ENCODE measurements at places on chromosomes 7 and 10.

DNA sequence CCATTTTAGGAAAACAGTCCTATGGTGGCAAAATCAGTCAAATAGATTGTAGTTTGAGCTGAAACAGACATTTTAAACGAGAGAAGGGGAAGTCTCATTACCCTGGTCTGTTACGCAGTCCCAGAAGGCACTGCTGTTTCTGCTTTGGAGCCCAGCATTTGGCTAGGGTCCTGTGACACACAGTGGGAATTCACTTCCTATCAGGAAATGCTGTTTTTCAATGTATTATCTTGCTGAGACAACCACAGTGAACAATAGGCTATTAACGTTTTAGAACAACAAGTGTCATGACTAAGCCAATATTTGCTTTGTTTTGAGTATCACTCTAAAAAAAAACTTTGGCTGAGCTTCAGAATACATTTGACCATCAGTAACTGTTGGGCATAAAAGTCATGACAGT is 74.1 kb downstream of the ADD3 start:
- DNase-seq = no peak

- no peak for DNase-seq
Observed at GRCh38 chr10:6513476-6513875, 66.6 kb downstream of the PRKCQ start.

DNA sequence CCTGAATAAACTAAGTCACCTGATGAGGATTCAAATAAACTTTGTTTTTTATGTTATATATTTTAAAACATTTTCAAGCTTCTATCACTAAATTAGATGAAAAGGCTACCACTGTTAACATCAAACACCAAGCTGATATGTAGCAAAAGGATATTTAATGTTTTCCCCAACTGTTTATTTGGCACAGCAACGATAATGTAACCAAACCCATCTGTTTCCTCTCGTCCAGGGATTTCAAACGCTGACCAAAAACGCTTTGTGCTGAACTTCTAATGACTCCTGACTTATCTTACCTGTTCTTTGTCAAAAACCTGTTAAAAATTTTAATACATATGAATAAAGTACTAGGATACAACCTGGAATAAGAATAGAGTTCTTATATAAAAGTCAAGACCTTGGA is 30.5 kb downstream of the DCLRE1A start:
- no peak for DNase-seq

GRCh38 chr7:128770233-128770632 is 5.4 kb downstream of the OPN1SW start:
- DNase-seq = no peak

DNA sequence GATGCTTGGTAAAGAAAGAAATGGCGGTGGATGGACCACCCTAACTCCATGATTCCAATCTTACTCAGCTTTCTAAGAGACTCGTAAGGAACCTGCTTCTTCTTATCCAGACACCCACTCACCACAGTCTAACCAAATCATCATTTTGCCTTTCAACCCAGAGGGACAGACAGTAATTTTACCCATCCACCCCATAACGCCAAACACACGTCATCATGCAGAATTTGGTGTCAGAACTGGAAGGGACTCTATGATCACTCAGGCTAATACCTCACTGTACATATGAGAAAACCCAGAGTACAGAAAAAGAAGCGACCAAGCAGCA is 388 bp downstream of the ECD start:
- no peak for DNase-seq

DNA sequence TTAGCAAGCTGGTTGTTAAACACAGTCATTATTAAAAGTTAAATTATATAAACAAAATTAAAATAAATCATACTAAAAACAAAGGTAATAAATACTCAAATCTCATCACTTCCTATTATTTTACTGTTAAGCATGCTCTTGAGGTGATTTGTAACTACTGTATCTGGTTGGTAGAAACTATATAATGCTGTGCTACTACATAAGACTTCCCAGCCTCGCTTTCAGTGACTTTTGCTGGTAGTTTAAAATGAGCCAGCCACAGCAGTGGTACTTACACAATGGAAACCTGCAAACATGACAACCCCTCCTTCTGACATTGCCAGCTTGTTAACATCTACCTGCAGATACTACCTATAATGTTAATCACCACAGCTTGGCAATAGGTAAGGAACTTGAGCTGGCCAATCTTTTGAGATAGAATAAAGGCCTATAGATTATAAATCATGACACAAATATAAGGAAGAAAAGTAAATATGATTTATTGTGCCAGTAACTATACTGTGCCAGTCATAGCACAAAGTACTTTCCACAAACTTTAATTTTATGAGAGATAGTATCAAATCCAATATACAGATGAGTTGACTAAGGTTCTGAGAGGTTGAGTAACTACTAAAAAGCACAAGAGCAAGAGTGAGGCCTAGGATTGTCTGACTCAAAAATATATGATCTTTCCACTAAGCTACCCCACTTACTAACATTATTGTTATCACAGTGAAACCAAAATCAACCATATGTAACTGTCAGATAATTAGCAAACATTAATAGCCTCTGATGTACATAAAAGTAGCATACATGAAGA is 181.1 kb upstream of the ASAH2 start:
- no peak for DNase-seq

GRCh38 chr10:78140066-78140630 is 106.5 kb downstream of the RPS24 start:
- no peak for DNase-seq

GRCh38 chr10:74994854-74995253 is 116.6 kb upstream of the SAMD8 start:
- no peak for DNase-seq

DNA sequence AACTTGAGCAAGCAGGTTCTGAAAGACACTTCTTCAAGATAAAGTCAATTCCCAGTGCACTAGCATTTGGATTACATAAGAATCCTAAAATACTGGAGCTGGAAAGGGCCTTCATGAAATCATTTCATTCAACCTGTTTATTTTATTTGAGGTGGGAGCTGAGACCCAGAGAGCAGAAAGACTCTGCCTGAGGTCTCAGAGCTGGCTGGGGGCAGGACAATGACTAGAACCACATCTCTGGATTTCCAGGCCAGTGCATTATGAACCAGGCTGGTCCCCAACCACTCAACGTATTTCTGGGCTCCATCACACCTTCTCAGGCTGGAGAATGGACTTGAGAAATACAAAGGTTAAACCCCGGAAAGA is 8.4 kb downstream of the ANXA11 start:
- DNase-seq = no peak

DNA sequence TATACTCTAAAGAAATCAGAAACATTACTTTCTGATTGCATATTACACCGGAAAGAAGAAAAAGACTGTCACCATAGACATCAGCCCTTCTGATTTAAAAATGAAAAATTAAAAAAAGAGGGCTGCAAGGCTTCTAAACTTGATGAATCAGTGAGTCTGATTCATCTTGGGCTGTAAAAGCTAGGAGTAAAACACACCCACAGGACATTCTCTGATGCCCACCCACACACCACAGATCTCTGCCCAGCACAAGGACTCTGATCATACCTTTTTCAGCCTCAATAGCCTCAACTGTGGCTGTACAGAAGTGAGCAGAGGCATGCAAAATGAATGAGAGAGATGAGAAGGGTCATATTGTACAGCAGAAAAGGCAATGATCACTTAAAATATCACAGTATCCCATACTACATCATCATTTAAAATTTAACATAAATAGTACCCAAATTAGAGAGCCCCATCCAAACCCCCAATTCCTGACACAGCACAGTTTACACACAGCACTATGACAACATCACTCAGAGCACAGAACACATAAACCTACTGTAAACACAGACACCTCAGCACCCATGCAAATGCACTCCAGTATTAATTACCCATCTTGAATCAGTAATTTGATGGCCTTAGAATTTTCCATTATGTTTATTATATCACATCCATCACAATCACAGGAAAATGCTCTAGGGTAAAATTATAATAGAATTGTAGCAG is 6.4 kb upstream of the MSS51 start:
- DNase-seq = no peak

DNA sequence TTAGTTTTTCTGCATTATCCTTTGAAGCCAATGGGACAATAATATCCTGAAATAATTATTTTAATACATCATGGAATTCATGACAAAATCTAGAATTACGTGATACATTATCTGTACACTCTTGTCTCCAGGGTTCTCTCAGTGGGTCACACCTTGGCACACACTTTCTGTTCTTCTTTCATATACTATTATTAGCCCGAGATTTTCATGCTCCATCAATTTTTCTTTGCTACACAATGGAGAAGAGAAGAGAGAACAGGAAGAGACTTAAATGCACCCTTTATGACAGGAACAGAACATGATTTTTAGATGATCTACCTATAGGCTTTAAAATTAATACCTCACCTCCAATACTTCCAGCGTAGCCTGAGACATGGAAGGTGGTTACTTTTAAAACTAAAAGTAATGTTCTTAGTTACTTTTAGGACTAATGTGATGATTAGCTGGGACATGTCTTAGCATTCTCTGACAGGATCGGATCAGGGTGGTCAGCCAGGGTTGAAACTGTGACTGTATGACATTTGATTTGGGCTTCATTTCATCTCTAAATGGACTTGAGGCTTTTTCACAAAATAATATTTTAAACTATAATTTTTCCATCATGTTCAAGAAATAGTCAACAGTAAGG is 148.2 kb upstream of the WNT16 start:
- DNase-seq = no peak

- no peak for DNase-seq
Observed at GRCh38 chr10:71731791-71732190, 12.2 kb upstream of the C10orf105 start.

DNA sequence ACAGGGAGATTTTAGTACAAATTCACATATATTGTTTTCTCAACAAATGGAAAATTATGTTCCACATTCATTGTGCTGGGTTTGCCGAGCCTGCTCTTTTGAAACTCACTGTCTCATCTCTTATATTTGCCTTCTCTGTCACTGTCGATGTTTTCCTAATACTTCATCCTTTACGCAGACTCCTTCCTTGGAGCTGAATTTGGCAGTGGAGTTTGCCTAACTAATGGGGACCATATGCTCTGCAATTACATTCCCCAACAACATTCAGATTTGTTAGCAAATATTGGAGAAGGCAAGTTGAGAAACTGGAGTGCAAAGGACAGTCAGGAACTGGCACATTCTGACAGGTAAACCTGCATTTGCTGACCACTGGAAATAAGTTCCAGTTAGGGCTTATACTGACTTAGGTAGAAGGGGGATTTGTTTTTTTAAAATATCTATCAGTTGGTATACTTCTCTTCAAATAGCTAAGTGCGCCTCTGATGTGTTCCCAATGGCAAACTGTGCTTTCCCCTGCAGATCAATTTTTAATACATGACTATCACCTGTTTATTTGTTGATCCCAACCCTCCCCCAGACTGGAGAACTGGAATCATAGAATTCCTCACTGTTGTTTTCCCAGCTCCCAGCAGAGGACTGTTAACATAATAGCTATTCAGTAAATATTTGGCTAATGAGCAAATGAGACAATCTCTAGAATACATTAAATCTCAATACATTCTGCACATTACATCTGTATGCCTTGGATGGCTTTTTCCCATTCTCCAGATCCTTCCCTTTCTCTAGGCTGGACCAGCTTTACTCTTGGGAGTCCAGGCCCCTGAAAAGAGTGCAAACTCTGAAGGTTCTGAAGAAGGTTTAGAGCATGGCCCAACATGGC is 769.3 kb downstream of the KCNMA1 start:
- DNase-seq = peak; percentile 70

DNA sequence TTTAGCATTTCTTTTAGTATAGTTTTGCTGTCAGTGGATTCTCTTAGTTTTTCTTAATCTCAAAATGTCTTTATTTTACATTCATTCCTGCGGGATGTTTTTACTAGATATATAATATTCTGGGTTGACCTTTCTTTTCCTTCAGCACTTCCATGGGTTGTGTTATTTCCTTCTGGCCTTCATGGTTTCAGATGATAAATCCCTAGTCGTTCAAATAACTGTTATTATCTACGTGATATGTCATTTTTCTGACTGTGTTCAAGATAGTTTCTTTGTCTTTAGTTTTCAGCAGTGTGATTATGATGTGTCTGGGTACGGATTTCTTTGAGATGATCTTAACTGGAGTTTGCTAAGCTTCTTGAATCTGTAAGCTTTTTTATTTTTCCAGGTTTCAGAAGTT is 75.7 kb upstream of the ELN start:
- no peak for DNase-seq

- DNase-seq = no peak
Observed at GRCh38 chr7:25855854-25856782, 295.9 kb upstream of the NFE2L3 start.

DNA sequence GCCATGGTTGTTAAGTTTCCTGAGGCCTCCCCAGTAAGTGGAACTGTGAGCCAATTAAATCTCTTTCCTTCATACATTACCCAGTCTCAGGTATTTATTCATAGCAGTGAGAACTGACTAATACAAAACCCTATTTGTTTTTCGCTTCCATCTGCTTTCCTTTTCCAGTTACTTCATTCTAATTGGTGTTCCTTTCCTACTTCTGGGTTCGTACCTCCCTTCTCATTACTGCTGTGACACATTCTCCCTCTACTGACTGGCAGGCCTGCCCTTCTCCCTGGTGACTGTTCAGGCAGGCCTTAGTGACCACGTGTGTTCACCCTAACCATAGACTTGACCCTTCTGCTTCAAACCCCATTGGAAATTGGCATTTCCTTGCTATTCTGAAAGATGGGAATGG is 37.7 kb downstream of the MTURN start:
- no peak for DNase-seq

- DNase-seq = no peak
Observed at GRCh38 chr7:159091480-159092475, 52.9 kb downstream of the VIPR2 start.

DNA sequence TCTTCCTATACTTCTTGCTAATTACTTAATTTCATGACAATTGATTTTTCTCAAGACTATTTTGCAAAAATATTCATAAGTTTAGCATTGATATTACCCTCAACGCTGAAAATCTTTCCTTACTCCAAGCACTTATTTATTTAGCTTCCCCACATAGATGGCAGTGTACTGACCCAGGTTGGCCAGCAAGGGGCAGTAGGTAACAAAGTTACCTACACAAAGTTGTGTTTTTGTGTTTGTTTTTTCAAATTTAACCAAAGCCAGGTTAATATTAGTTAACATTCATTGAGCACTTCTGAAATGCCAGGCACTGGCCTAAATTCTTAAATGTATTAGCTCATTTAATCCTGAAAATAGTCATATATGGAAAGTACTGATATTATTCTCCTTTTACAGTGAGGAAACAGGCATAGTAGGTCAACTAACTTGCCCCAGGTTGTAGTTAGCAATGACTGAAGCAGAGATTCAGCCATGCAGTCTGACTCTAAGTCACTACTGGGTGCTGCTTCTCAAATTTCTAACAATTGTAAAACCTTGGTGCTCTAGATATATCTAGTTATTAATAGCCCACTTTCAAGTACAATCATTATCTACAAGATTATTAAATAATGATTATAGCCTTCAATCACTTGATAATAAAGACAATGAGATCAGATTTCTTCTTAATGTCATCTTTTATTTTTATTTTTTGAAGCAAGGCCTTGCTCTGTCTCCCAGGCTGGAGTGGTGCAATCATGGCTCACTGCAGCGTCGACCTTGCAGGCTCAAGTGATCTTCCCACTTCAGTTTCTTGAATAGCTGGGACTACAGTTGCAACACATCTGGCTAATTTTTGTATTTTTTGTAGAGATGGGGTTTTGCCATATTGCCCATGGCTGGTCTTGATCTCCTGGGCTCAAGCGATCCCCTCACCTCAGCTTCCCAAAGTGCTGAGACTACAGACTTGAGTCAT is 5.8 kb upstream of the GGCT start:
- DNase-seq = peak; percentile 43

GRCh38 chr10:24983130-24983529 is 30.7 kb upstream of the PRTFDC1 start:
- no peak for DNase-seq

- peak; percentile 71 for DNase-seq
Observed at GRCh38 chr7:29090836-29091601, 55.3 kb downstream of the CPVL start.

- DNase-seq = peak; percentile 81
Observed at GRCh38 chr7:27740449-27741086, 606 bp downstream of the TAX1BP1 start.

Data from muscle of back (tissue), 13 donors.